ENCODE measurements at places on chromosomes 6 and 20. TPM values are rescaled to one million over a fixed set of nuclear protein-coding genes. Genes with fewer than 3 reads are reported as not detected.

ADAM33 gene
- 7.0 TPM for total RNA-seq

DNA sequence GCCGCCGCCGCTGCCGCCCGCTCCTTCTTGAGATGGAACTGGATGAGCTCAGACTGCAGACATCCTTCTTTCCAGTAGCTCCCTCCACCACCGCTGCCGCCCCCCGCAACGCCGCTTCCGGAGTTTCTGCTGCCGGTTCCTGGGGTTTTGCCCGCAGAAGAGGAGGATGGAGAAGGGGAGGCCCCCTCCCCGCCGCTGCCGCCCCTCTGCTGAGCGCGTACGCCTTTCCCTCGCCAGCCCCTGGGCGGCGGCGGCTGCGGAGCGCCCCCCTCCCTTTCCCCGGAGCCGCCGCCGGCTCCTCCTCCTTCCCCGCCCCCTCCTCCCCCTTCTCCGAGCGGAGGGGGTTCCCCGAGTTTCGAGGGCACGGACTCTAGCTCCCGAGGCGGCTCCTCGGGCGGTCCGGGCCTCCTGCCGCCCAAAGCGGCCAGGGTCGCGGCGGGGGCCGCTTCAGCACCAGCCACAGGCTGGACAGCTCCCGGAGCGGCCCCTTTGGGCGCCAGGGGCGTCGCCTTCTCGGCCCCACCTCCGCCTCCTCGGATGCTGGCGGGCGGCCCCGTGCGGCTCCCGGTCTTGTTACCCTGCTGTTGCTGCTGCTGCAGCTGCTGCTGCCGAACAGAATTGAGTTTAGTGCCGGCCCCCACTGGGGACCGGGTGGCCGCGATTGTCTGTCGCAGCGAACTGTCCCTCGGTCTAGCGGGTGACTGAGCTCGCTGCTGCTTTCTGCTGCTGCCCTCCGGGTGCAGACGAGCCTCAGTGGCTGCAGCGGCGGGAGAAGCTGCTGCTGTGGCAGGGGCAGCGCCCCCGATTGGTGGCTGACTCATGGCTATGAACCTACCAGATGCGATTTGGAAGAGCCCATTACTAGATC lies 3.1 kb downstream of the MTCL3 start:
- DNase-seq = peak; percentile 75

- DNase-seq = no peak
Measured at GRCh38 chr6:95519228-95520037, 57.9 kb upstream of the MANEA start.

- no peak for DNase-seq
Measured at GRCh38 chr6:132122871-132123270, 171.7 kb upstream of the CCN2 start.

SEL1L2 gene
- 0.37 TPM for total RNA-seq

- DNase-seq = no peak
Measured at GRCh38 chr20:57603120-57603519, 17.1 kb downstream of the ZBP1 start.
